ENCODE measurements at places on chromosomes 2 and 18.

- DNase-seq, result no peak
These were observed 11.1 kb downstream of the SLC8A1 start for GRCh38 chr2:40440835-40441234.

- peak; percentile 61 for DNase-seq
These were observed 186.5 kb upstream of the RASGRP3 start for GRCh38 chr2:33289961-33290360.

- no peak for DNase-seq
These were observed 52.4 kb downstream of the TNS1 start for GRCh38 chr2:217950401-217950871.

- no peak for DNase-seq
These were observed 2.0 kb upstream of the ZFAND2B start for GRCh38 chr2:219204425-219205164.

- no peak for DNase-seq
These were observed 186.5 kb downstream of the LNPK start for GRCh38 chr2:175815537-175815936.

DNA sequence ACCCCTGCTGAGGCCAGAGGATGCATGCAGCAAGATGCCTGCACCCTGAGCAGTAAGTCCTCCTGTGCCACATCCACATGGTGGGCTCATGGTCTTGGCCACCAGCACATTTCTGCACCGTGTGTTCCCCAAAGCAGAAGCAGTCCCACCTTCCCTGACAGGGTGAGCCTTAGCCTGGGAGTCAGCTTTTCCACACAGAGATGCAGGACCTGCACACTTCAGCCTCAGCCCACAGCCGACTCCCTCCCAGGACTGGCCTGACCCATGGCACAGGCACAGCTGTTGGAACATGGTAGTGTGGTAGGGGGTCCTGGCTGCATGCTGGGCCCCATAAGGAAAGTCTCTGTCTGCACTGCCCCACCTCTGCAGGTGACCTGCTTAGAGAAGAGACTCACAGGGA, 5.0 kb downstream of the SNED1 start:
- no peak for DNase-seq

DNA sequence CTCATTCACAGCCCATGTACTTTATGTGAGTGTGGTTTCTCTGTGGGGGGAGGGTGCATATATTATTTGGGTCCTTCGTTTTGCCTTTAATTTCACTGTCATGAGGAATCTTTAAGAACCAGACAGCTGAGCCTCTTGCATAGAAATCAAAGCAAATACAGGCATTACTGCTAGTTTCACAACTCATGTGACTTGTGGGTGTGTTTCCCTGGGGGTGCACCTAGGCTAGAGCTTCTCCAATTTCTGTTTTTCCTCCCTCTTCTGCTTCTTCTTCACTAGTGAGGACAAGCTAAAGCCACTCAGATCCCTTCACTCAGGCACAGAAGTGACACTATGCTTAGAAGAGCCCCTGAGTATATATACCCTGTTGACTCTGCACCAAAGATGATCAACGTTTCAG, 131.4 kb downstream of the ACOXL start:
- no peak for DNase-seq

DNA sequence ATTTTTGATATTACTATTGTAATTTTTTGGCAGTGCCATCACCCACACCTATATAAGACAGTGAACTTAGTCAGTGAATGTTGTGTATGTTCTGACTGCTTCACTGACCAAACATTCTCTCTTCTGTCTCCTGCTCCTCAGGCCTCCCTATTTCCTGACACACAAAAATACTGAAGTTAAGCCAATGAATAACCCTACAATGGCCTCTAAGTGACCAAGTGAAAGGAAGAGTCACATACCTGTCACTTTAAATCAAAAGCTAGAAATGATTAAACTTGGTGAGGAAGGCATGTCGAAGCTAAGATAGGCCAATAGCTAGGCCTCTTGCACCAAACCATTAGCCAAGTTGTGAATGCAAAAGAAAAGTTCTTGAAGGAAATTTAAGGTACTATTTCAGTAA, 151.9 kb downstream of the RND3 start:
- no peak for DNase-seq

- no peak for DNase-seq
These were observed 102.4 kb downstream of the EPC2 start for GRCh38 chr2:148746973-148747372.

GRCh38 chr2:39455826-39456225, 18.7 kb upstream of the MAP4K3 start:
- no peak for DNase-seq

- no peak for DNase-seq
These were observed 38.0 kb upstream of the HPCAL1 start for GRCh38 chr2:10264506-10265328.

DNA sequence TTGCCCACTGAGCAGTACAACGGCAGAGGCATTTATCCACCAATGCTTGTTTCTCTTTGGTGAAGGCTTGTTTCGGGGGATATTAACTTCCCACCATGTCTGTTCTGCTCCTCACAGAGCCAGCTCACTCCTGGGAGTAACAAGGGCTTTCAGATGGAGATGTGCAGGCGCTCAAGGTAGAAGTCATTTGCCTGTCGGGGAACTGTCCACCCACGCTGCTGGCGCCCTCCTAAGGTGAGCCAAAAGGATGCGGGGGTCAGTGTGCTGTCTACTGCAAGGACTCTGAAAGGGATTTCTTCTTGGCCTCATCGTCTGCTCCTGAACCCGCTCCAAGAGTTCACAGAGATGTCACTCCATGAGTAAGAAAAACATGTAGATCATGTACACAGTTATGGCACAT, 57.0 kb upstream of the CYRIA start:
- no peak for DNase-seq

GRCh38 chr18:23994361-23994902, 20.1 kb upstream of the TTC39C start:
- peak; percentile 20 for DNase-seq

DNA sequence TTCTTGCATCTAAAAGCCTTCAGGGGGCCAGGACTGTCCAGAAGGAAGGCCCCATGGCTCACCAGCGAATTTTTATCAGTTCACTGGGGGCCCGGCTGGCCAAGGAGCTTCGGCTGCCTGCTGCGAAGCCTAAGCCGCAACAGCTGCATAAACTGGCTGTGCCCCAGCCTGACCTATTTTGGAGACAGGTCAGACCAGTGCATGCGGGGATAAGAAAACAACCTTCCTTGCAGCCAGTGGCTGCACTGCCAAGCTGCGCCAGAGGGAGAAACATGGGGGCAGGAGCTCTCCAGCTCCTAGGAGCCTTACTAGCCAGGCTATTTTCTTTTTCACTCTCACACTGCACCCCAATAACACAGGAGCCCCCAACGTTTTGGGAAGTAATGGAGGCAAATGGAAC, 15.2 kb downstream of the PAX3 start:
- DNase-seq, result no peak

DNA sequence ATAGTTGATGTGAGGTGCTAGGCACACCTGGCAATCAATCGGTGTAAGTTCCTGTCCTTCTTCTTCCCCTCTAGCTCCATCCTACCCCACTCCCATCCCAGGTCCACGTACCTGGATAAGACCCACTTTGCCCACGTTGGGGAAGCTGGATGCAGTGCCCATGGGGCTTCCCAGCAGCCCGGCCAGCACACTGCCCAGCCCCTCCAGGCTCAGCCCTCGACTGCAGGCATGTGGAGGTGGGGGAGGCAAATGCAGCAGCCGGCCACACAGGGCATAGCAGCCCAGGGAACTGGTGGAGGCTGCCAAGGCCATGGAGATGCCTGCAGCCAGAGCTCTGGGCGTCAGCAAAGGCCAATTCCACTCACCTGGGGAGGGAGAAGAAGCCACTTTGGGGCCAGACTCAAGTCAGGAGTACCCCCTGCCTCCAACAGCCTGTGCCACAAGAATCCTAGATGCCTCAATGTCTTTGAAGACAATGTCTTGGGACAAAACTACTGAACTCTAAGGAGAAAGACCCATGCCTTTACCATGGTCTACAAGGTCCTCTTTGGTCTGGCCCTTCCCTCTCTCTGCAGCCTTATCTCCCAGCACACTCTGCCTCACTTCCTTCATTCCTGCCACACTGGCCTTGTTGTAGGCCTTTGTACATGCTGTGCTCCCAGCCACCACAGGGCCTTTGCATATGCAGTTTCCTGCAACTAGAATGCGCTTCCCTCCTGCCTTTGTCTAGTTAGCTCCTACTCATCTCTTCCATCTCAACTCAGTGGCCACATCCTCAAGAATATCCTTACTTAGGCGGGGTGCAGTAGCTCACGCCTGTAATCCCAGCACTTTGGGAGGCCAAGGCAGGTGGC, 4.5 kb downstream of the SLC23A3 start:
- no peak for DNase-seq

DNA sequence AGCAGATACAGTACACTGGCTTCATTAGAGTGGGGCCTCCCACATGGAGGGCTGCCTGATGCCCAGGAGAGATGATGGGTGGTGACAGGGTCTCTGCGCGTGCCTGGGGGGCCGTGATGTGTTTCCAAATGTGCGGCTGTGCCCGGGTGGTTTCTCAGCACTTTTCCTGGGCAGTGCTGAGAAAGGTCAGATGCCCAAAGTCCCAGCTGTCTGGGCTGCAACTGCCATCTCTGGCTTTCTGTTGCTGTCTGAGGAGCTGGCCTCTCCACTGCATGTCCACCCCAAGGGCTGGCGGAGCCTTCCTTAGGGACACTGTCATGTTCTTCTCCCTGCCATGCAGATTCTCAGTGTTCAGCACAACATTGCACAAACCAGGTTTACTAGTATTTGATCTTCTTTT, 62.7 kb upstream of the NFATC1 start:
- DNase-seq, result no peak

GRCh38 chr2:35591886-35592285, 763.7 kb upstream of the CRIM1 start:
- DNase-seq, result no peak

GRCh38 chr2:132462236-132462635, 45.6 kb downstream of the GPR39 start:
- DNase-seq, result no peak

DNA sequence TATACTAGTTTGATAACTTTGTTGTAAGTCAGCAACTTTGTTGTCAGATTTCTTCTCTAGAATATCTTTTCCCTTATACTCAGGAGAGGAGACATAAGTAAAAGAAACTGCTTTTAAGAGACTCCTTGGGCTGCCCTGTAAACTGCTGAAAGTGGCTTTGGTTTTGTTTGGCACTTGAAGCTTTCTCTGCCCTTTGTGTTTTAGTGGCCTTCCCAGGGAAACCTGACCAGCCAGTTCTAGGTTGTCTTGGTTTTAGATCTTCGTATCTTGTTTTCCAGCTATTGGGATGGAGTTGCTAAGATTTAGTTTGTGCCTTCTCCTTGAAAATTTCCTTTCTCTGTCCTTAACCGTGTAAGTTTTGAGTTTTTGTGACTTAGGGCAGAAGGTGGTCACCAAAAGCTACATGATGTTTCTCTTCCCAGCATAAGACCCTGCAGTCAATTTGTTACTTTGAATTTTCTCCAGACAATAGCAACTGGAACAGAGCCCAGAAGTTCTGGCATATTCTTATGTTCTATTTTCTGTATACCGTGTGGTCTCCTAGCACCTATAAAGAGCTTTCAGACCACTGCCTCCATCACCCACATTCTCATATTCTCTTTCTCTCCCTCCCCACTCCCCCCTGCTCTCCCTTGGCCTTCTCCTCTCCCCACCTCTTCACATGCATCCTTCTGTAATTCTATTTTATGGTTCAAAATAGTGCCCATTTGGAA, 81.1 kb downstream of the BOLA3 start:
- peak; percentile 12 for DNase-seq

- DNase-seq, result no peak
These were observed 25.5 kb upstream of the IHH start for GRCh38 chr2:219086196-219086595.

DNA sequence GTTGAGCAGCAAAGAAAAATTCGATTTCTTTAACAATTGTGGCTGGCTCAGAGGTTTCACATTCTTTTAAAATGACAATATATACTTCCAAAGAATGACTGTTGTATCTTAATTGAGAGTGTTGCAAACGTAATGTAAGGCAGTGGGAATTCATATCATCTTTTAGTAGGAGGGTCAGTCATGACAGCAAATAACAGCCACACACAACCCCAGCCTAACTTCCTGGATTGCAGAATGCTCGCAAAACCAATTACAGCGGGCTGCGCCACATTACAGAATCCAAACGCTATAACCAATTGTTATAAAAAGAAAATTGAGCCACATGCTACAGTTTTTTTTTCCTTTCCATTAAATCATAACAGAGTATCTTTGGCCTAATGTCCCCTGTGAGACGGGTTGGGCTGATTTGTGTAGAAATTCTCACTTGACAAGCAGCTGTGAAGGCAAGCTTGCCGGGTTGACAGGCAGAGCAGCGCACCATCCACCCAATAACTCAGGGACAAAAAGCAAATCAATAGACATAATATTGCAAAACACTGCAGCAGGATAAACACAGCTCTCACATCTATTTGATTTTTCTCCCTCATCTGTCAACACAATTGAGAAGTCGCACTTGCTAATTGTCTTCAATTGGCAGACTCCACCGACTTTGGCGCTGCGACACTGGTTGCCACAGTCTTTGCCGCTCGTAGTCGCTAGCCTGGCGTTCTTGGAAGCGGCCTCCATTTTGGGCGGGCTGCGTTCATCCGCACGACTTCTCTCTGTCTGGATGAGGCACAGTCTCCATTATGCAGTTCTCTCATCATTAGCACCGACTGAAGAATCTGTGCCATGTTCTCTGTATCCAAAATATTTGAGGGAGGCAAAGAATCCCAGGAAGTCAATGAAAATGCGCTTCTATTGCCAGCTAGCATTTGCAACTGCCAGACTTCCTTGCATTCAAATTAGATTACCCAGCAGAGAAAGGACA, 95.0 kb upstream of the CCDC68 start:
- DNase-seq, result no peak

- peak; percentile 33 for DNase-seq
These were observed 91.6 kb upstream of the MGAT4A start for GRCh38 chr2:98822301-98823164.

DNA sequence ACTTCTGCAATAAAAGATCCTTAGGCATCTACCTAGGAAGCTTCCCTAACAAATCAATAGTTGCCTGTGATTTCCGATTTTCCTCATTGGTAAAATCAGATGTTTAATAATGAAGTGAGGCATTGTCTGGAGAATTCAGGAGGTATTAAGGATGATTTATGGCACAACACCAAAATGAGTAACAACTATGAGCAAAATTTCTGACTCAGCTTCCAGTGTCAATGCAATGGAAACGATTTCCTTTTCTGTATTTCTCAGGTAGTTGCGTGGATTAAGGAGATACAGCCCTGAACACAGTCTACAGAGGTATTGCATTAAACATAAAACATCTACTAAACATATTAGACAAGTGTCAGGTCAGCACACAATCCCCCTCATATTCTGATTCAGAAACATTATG, 99.5 kb downstream of the EPB41L3 start:
- DNase-seq, result no peak

DNA sequence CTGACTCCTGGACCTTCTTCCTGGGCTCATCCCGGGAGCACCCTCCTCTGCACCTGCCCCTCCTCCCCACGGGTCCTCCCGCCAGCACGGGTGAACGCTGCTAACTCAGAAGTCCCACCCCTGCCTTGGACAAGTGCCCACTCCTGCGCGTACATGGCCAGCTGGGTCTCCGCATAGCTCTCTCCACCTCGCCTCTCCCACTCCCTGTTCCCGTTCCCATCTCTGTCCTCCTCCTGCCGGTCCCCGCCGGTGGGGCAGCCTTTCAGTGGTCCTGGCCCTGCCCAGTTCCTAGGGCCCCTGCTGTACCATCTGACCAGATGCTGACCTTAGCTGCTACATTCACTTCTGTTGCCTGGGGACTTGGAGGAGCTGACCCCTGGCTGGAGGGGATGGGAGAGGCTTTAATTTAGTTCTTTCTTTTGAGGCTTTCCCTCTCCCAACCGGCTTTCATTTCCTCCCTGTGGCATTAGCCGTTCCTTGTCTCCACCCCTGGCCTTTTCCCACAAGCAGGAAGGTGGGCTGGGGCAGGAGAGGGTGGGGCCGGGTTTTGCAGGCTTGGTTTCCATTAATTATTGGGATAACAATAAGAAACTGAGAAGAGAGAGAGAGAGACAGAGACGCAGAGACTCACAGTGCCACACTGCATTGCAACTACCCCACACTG, 136.1 kb downstream of the SH3BP4 start:
- peak; percentile 7 for DNase-seq
